ENCODE measurements at places on chromosomes 7 and 10. TPM values are rescaled to one million over a fixed set of nuclear protein-coding genes. Genes with fewer than 3 reads are reported as not detected.

DNA sequence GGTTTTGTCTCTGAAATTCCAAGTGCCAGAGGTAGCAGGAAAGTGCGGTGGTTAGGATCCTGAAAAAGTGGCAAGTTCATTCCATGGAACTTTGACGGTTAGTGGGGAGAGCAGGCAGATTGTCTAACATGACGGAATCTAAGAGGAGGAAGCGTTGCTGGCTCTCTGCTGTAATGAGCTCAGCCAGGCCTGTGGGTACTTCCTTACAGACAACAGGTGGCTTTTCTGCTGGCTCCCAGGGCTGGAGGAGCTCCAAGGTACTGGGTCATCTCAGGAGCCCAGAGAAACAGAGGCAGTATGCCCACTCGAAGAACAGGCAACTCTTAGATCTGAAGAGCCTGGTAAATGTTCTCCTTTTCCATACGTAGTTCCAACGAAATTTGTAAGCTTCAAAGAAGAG lies 3.1 kb upstream of the AIFM2 start:
- H3K36me3 ChIP-seq: no peaks in the 10 kb centered on the region
- no peak for DNase-seq
- H3K4me3 ChIP-seq: no peak overlapping the region
- peaks cover 21% of the 10 kb centered on the region for H3K27me3 ChIP-seq

- peak; percentile 82 for DNase-seq
- peaks cover 1% of the 10 kb centered on the region for H3K4me1 ChIP-seq
- H3K27ac ChIP-seq: no peak overlapping the region
- H3K36me3 ChIP-seq: no peaks in the 10 kb centered on the region
- H3K4me3 ChIP-seq: peak overlapping the region; percentile 79
- H3K27me3 ChIP-seq: peaks cover 87% of the 10 kb centered on the region
These were observed 57.1 kb upstream of the PCGF5 start for GRCh38 chr10:91163269-91163868.

- no peak overlapping the region for H3K27ac ChIP-seq
- H3K27me3 ChIP-seq: no peaks in the 10 kb centered on the region
- no peak overlapping the region for H3K4me3 ChIP-seq
- H3K4me1 ChIP-seq: no peaks in the 10 kb centered on the region
- no peak for DNase-seq
These were observed 12.6 kb downstream of the CCDC172 start for GRCh38 chr10:116336866-116337265.

- DNase-seq: no peak
- no peaks in the 10 kb centered on the region for H3K27me3 ChIP-seq
- H3K27ac ChIP-seq: no peak overlapping the region
- no peaks in the 10 kb centered on the region for H3K4me1 ChIP-seq
These were observed 36.3 kb downstream of the GARS1 start for GRCh38 chr7:30630986-30631385.

DNA sequence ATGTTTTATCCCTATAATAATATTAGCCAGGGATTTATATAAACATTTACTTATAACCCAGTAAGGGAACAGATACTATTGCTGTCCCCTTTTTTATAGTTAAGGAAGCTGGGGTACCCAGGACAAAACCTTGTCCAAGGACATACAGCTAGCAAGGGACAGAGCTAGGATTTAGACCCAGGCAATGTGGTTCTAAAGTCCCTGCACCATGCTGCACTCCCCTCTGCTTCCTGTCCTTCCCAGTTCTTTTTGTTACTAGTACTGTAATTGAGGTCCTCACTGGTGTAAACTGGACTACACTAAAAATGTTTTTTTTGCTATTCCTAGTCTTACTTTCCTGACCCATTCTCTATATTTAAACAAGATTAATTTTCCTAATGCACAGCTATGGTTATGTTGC lies 16.6 kb downstream of the KLHDC10 start:
- no peak overlapping the region for H3K27ac ChIP-seq
- H3K4me1 ChIP-seq: no peaks in the 10 kb centered on the region
- no peaks in the 10 kb centered on the region for H3K27me3 ChIP-seq
- H3K36me3 ChIP-seq: no peaks in the 10 kb centered on the region
- no peak for DNase-seq

- no peak for DNase-seq
- H3K4me1 ChIP-seq: no peaks in the 10 kb centered on the region
- no peak overlapping the region for H3K4me3 ChIP-seq
- H3K27me3 ChIP-seq: no peaks in the 10 kb centered on the region
- H3K36me3 ChIP-seq: no peaks in the 10 kb centered on the region
These were observed 120.7 kb downstream of the PRKAG2 start for GRCh38 chr7:151756076-151756731.

DNA sequence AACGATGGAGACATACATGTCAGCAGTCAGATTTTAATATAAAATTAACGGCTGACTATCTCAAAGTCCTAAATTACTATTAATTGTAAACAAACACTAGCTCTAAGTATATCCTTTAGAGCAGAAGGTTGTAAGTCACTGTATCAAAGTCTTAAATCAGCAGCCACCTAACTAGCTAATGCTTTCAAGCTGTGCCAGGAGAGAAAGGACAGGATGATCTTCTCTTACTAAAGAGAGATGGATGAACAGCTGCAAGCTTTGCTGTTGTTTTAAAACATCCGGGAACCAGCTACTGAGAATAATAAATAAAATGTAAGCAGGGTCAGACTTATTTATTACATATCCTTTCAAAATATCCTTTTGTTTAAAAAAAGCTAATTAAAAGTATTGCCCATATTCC lies 24.0 kb upstream of the ABLIM1 start:
- no peak for DNase-seq
- H3K27me3 ChIP-seq: no peaks in the 10 kb centered on the region
- H3K4me1 ChIP-seq: peaks cover 8% of the 10 kb centered on the region
- H3K4me3 ChIP-seq: no peak overlapping the region
- H3K27ac ChIP-seq: no peak overlapping the region
- H3K36me3 ChIP-seq: no peaks in the 10 kb centered on the region

TAS2R39 gene
- not detected for total RNA-seq

DNA sequence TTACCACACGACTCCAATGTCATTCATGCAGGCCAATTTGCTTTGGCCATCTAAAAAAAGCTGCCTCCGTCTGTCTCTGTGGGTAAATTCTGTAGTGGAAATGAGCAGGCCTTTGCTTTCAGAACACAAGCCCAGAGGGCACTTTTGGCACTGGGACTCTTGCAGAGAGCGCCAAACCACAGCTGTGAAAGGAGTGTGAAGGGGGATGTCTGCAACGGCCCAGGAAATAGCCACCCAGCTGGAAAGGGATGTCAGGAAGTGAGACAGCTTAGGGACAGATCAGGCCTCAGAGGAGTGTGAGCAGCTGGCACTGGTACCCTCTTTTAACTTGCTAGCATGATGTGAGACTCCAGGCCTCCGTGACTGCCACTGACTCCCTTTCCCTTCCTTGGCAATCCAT lies 152.4 kb downstream of the DKK1 start:
- no peaks in the 10 kb centered on the region for H3K4me1 ChIP-seq
- peak; percentile 49 for DNase-seq
- H3K4me3 ChIP-seq: no peak overlapping the region

TEX47 gene
- not detected for total RNA-seq

DNA sequence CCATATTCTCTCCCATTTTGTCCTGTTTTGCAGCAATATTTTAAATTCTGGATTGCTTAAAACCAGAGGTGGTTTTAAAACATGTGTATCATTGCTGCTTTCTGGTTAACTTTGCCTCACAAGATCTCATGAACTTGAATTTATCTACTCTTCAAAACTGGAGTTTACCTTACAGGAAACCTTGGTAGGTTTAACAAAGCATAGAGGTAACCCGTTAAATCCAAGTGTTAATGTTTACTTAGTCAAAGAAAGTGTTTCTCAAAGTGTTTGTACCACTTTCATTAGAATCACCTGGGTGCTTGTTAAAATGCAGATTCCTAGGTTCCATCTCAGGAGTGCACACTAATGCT lies 44.0 kb upstream of the VDAC2 start:
- no peaks in the 10 kb centered on the region for H3K4me1 ChIP-seq
- no peak overlapping the region for H3K4me3 ChIP-seq
- H3K36me3 ChIP-seq: peaks cover 18% of the 10 kb centered on the region
- no peaks in the 10 kb centered on the region for H3K27me3 ChIP-seq

GRCh38 chr7:14389595-14389994 lies 400.1 kb upstream of the ETV1 start:
- H3K36me3 ChIP-seq: no peaks in the 10 kb centered on the region
- no peaks in the 10 kb centered on the region for H3K4me1 ChIP-seq
- H3K27ac ChIP-seq: peak overlapping the region; percentile 74
- no peak overlapping the region for H3K4me3 ChIP-seq
- H3K27me3 ChIP-seq: no peaks in the 10 kb centered on the region

DNA sequence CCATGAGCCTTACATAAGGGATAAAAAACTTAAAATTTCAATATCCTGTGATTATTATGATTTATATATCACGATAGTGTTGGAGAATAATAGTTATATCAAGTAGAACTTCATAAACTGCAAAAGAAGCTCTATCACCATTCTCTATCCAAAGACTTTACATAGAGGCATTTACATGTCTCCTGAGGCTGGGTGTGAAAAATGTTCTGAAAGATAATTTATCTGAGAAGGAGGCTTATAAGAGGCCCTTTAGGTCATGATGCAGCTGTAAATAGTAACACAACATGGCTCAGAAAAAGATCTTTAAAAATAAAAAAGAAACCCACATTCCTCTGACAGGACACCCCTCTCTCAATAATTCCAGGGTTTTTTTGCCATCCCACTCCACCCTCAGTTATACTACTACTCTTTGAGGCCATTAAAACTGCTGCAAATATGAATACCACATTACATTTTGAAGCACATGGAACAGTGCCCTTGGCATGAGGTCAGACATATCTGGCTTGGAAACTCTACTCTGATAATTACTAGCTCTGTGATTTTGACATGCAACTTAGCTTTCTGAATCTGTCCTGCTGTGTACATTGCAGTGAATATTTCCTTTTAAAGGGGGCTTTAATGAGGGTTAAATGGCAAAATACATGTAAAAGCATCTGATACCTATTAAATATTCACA lies 55.5 kb downstream of the SLC16A12 start:
- no peaks in the 10 kb centered on the region for H3K27me3 ChIP-seq
- H3K4me3 ChIP-seq: no peak overlapping the region
- no peak for DNase-seq

FAM13C gene
- total RNA-seq: 2.5 TPM

DNA sequence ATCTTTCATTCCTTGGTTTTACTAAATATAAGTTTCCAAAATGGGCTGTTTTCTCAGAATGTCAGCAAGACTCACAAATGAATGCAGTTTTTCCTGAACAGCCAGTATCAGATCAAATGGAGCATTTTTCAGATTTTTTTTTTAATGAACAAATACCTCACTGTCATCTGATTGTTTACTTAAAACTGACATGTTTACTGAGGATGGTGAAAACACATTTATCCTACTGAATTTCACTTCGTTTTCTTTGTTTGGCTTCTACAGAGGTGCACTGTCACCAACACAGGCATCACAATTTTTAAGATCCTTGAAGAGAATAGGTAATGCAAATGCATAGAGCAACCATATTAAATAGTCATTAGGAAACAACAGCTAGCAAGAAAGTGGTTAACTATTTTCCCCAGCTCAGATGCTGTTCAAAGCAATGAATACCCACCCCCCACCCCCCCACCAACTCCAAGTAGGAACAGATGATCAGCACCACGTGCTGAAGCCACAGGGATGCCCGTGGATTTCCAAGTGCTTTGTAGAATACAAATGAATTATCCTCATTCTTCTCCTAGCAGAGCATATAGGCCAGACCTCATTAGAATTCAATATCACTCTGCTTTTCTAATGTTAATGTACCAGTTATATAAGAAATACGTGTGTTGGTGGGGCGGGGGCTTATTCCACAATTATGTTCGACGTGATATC lies 205.9 kb downstream of the SKAP2 start:
- no peak overlapping the region for H3K4me3 ChIP-seq
- DNase-seq: no peak
- no peaks in the 10 kb centered on the region for H3K4me1 ChIP-seq
- H3K36me3 ChIP-seq: no peaks in the 10 kb centered on the region
- peaks cover 7% of the 10 kb centered on the region for H3K27me3 ChIP-seq

DNA sequence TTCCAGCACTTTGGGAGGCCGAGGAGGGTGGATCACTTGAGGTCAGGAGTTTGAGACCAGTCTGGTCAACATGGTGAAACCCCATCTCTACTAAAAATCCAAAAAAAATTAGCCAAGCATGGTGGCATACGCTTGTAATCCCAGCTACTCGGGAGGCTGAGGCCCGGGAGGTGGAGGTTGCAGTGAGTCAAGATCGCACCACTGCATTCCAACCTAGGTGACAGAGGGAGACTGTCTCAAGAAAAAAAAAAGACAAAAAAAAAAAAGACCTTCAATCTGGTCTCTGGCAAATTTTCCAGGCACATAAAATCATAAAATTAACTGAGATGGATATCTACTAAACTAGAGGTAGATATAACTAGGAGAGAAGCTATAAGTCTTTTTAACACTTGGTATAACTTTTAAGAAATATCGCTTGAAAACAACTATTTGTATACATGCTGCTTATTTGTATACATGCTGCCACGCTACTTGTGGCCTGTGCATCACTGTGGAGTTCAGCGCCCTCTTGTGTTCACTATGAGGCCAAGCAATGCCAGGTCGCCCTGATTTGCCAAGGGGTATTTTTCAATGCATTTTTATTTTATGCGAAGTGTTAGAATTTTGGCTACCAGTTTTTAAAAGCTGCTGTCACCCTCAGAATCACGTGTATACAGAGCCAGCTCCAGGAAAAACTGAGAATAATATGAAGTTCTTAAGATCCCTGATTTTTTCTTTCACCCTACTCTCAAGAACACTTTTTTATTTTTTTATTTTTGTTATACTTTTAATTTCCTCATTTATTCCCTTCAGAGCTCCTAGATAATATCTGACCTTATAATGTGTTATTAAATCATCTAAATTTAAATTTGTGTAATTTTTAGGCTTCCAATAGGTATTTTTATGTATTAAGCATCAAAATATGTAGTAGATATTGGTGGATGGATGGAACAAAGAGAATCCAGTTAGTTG lies 26.7 kb downstream of the CYCS start:
- no peaks in the 10 kb centered on the region for H3K36me3 ChIP-seq
- DNase-seq: peak; percentile 81
- no peak overlapping the region for H3K27ac ChIP-seq
- H3K27me3 ChIP-seq: peaks cover 9% of the 10 kb centered on the region

- H3K36me3 ChIP-seq: no peaks in the 10 kb centered on the region
- no peak within 1 kb of the TSS for H3K27ac ChIP-seq
- H3K27me3 ChIP-seq: peaks cover 31% of the 10 kb centered on the region
- H3K4me3 ChIP-seq: peak within 1 kb of the TSS; percentile 80
These were observed at the start of gene KCND2 for GRCh38 chr7:120272701-120273475. TSS of gene KCND2 (plus strand) at chr7:120273175.

GSAP gene
- 0.72 TPM for total RNA-seq

- H3K4me1 ChIP-seq: no peaks in the 10 kb centered on the region
- DNase-seq: no peak
- no peaks in the 10 kb centered on the region for H3K27me3 ChIP-seq
- H3K36me3 ChIP-seq: peaks cover 10% of the 10 kb centered on the region
These were observed 78.4 kb downstream of the INSYN2A start for GRCh38 chr10:127118034-127118433.

BAIAP2L1 gene
- total RNA-seq: 38.4 TPM

- H3K4me1 ChIP-seq: no peaks in the 10 kb centered on the region
- H3K27ac ChIP-seq: no peak overlapping the region
- no peak overlapping the region for H3K4me3 ChIP-seq
These were observed 30.3 kb downstream of the ARL5B start for GRCh38 chr10:18689498-18689897.

GATA3 gene
- total RNA-seq: 42.4 TPM

- H3K4me3 ChIP-seq: no peak overlapping the region
- no peaks in the 10 kb centered on the region for H3K36me3 ChIP-seq
- H3K27me3 ChIP-seq: no peaks in the 10 kb centered on the region
These were observed 88.0 kb downstream of the PLXDC2 start for GRCh38 chr10:19904202-19904661.

C7orf33 gene
- not detected for total RNA-seq

Measured in endodermal cell (in vitro differentiated cells).